NCI-H2081 treated with DMSO at 0.1 percent for 48 hours (cell line): ENCODE measurements at places on chromosomes 5 and 9.

GRCh38 chr5:33489481-33490067 lies 48.8 kb downstream of the TARS1 start:
- no peak for DNase-seq

- no peak for DNase-seq
Observed at GRCh38 chr5:133950821-133951612, 17.4 kb downstream of the C5orf15 start.

DNA sequence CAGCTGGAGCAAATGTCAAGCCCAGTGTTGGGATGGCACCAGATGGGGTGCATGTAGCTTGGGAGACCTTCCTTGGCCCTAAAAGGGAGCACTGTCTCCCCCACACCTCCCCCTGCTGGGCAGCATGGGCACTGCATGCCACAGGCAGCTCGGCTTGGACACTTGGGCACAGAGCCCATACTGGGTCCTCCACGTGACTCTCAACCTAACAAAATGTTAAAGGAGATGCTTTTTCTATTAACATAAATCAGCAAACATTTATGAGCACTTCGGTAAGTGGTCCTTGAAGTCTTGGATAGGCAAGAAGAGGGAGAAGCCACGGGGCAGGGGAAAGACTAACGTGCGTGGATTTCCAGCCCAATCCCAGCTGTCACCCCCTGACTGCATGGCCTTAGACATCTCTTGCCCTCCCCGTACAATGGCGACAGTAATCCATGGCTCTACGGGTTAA lies 23.9 kb upstream of the MAPK9 start:
- no peak for DNase-seq

DNA sequence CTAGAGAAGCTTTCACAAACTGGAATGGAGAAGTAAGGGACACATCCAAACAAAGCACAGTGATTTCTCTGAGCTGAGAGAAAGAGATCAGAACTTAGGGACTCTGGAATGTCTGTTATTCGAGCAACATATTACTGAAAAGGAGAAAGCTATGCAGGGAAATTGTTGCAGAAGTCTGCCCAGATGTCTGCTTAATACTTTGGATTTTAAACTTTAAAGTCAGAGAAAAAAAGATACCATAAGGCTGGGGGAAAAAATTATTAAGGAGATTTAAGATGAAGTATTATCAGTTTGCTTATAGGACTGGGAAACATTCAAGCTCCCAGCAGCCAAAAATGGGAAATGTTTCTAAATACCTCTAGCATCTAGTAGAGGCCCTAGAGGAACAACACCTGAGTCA lies 803.9 kb downstream of the TAF11L14 start:
- no peak for DNase-seq

DNA sequence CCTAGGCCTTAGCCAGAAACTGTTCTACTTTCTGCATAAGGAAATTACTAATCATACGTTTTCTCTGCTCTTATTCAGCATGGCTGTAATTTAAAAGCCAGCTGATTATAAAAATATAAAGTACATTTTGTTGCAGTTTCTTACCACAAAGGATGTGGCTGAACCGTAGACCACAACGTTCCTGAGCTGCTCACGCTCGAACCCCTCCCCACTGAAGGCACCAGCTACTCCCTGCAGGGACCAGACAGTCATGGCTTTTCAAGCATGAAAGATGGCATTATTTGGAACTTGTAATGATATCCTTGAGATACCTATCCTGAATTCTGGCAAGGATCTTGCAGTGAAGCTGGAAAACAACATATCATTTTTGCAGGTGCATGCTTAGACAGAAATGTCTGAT lies 91.8 kb upstream of the DMRT1 start:
- no peak for DNase-seq

GRCh38 chr5:174750711-174751110 lies 26.3 kb downstream of the MSX2 start:
- DNase-seq, result no peak

DNA sequence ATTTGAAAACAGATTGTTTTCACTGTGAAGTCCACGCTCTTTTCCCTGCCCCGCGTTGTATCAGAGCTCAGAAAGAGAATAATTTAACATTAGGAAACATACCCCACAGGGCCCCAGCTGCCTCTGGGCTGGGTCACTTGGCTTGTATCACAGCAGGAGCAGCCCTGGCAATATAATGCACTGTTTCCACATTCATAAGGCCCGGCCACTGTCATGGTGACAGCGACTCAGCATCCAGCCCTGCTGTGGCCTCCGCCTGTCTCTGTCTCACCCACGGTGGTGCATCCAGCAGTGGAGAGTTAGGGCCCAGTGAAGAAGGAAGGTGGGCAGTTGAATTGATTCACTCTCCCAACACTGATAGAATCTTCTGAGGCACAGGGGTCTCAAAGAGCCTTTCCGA lies 188.9 kb downstream of the NSG2 start:
- DNase-seq, result no peak

- no peak for DNase-seq
Observed at GRCh38 chr9:87179553-87180340, 232.4 kb upstream of the GAS1 start.

DNA sequence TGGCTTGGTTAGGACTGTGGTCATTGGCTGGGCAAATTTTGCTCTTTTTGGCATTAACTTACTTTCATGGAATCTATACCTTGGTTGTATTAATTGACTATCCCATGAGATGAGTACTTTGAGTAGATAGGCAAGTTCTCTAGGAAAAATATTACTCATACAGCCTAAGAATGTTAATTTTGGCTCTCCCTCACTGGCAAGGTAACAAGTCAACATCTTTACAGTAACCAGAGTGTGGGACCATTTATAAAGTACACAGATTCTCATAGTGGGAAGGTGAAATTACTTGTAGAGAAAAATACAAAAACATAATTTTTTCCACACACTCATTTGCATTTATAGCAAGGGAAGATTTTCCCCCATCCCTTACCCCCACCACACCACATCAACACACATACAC lies 154.6 kb upstream of the ZNF608 start:
- no peak for DNase-seq

GRCh38 chr9:91077624-91078368 lies 276.2 kb downstream of the SYK start:
- no peak for DNase-seq
